Mesothelial cell of epicardium (in vitro differentiated cells): ENCODE measurements at places on chromosomes 2 and 18. TPM values are rescaled to one million over a fixed set of nuclear protein-coding genes. Genes with fewer than 3 reads are reported as not detected.

DNA sequence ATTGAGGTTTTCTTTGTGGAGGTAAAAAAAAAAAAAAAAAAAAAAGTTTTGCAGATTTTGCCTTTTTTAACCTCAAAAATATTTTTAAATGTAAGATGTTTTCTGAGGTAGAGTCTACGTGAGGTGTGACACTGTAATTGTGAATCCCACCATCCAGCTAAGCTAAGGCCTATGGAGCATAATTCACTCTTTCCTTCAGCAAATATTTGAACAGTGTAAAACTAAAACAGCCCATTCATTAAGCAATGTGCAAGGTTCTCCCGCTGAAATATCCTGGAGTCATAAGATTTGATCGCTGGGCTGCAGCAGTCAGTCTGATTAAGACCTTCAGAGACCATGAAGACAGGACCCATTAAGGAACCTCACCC is 105.1 kb downstream of the HNRNPLL start:
- no peak for DNase-seq

GRCh38 chr2:216371721-216372702 is at the start of gene MARCHF4:
Gene MARCHF4 (minus strand): TSS chr2:216372483. CDS start chr2:216370260, 2,223 bp downstream.
- peak; percentile 82 for DNase-seq

- DNase-seq: no peak
Observed at GRCh38 chr2:149399934-149400615, 69.7 kb downstream of the LYPD6 start.

GRCh38 chr18:79866889-79867574 is 69.3 kb downstream of the KCNG2 start:
- DNase-seq: no peak

- no peak for DNase-seq
Observed at GRCh38 chr2:12064153-12064552, 317.7 kb downstream of the LPIN1 start.

GRCh38 chr2:186641807-186642321 is 52.0 kb upstream of the FAM171B start:
- DNase-seq: no peak

DNA sequence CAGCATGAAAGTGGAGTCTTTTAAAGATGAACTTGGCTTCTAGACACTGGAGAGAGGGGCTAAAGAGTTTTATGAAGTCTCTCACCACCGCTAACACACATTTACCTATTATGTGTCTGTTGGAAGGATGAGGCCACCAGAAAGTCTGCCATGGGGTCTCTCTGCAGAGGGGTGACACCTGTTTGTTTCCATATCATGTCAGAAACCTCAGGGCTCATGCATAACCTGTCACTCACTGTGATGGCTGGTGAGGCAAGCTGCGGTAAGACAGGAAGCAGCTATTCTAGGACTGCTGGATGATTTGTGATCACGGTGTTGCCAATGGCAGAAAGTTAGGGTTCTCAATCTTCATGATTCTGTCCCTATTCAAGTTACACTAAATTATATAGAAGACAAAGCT is 60.8 kb upstream of the DNMT3A start:
- DNase-seq: no peak

DNA sequence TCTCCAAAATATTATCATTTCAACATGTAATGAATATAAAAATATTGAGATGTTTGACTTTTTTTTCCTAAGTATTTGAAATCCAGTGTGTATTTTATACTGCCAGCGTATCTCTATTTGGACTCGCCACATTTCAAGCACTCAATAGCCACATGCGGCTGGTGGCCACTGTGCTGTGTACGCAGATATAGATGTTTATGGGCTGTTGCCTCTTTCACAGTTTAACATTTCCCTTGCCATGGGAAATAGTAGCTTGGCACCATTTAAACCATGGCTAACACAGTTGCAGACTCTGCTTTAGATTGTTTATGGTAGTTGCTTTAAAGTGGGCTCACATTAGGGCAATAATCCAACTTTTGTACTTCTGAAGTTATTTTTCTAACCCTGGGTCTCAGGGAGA is 136.6 kb upstream of the ITGB6 start:
- DNase-seq: no peak

GRCh38 chr2:111176867-111177266 is 56.2 kb downstream of the BCL2L11 start:
- DNase-seq: no peak

- DNase-seq: no peak
Observed at GRCh38 chr2:85811180-85812093, 57.6 kb downstream of the ATOH8 start.

DNA sequence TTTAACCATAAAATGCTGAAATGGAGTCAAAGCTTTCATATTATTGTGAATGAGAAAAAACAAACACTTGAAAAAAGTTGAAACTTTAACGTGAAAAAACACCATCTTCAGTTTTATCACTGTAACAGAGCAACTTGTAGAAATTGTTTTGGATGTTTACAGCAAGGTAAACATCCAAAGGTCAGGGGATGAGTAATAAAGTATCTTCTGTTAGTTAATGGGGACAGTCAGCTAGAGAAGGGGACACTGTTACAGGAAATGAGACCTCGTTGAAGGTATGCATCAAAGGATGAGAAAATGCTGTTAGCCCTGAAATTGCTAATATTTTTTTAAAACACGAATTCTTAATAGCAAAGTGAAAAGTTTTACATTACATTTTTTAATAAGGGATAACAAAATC is 2.9 kb downstream of the RHBDD1 start:
- DNase-seq: no peak

DNA sequence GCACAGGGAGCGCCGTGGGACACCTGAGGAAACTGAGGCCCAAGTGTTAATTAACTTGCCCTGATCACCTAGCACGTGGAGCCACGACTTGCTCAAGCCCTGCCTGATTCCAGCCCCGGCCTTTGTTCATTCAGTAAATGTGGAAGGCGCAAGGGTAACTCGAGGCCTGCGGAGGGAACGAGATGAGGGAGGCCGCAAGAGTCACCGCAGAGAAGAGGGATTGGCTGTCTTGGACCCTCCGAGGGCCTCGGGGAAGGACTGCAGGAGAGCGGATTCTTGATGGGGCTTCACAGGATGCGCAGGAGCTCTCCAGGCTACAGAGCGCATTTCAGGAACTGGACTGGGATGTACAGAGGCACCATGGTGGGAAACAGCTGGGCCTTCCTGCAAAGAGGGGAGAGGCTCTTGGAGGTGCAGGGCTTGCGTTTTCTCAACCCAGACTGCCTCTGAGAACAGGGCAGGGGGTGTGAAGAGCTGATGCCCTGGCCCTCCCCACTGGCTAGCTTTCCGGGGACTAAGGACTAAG is 511 bp upstream of the ANKMY1 start:
- DNase-seq: no peak

GRCh38 chr2:69742322-69742952 is 503 bp downstream of the ANXA4 start:
- no peak for DNase-seq

DNA sequence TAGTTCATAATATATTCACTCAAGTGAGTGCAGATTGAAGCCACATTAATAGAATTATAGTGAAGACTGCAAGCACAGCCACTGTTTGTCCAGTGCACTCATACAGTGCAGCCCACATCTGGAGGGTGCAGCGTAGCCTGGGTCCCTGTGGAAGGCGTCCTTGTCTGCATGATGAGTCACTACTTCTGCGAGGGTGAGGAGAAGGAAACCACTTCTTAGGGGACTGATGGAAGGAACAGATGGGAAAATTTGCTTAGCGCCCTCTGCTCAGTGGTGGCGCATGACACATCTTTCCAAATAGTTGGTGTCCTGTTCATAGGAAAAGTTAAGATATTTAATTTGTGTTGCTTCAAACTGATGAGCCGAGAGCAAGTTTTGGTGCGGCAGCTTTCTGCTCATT is 330.4 kb upstream of the SMIM21 start:
- no peak for DNase-seq

DNA sequence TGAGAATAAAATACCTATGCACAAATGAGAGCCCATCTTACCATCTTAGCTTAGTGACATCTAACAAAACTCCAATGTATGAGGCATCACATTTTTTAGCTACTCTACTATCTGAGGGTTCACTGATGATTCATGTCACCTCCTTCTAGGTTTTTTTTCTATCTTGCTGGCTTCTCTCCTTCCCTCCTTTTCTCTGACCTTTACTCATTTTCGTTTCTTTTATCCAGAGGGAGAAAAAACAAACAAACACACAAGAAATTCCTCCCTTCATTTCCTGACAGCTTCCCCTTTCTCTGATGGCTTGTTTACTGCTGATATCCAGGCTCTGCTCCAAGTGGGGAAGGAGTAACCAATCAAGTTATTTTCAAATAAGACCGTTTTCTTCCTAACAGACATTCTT is 115.1 kb downstream of the UBE2E3 start:
- no peak for DNase-seq

GRCh38 chr2:217090024-217090473 is 230.2 kb upstream of the TNP1 start:
- no peak for DNase-seq

GRCh38 chr2:148646231-148646559 is 1.6 kb downstream of the EPC2 start:
- DNase-seq: no peak

- DNase-seq: peak; percentile 66
Observed at GRCh38 chr2:74334931-74335333, 8.3 kb downstream of the SLC4A5 start.

- no peak for DNase-seq
Observed at GRCh38 chr2:69203166-69203985, 183.7 kb downstream of the GFPT1 start.

- DNase-seq: no peak
Observed at GRCh38 chr2:202764991-202765390, 106.6 kb downstream of the ICA1L start.

GRCh38 chr2:54629390-54629789 is 94.1 kb upstream of the EML6 start:
- DNase-seq: no peak

GRCh38 chr18:76992226-76993084 is 140.1 kb downstream of the MBP start:
- DNase-seq: no peak

DNA sequence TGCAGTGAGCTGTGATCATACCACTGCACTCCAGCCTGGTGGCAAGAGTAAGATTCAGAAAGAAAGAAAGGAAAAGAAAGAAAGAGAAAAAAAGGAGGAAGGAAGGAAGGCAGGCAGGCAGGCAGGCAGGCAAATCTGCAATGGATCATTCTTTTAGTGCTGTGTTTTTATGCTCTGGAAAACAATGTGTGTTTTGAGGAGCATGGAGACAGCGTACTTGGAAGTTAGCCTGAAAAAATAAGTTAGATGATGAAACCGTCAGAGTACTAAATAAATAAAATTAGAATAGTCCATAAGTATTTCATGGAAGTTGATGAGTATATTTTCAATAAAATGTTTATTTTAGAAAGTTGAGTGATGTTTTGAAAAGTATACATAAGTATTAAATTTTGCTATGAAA is 366.4 kb upstream of the CDH20 start:
- DNase-seq: no peak

DNA sequence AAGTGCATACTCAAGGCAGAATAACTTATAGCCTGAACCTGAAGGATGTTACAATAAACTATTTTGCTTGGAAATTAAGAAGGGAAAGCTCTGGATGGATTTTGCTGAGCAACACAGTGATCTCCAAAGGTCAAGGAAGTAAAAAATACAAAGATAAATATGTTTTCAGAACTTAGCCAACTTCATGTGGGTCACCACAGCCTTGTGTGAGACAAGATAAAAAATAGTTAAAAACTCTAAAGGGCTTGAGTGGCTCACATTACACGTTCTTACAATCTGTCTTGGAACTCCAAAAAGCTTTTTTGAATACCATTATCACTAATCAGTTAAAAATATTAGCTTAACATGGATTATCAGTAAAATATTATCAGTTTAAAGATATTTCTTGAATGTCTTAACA is 28.9 kb upstream of the MTX2 start:
- no peak for DNase-seq

- no peak for DNase-seq
Observed at GRCh38 chr2:96684883-96685576, 42.5 kb downstream of the FER1L5 start.

DNA sequence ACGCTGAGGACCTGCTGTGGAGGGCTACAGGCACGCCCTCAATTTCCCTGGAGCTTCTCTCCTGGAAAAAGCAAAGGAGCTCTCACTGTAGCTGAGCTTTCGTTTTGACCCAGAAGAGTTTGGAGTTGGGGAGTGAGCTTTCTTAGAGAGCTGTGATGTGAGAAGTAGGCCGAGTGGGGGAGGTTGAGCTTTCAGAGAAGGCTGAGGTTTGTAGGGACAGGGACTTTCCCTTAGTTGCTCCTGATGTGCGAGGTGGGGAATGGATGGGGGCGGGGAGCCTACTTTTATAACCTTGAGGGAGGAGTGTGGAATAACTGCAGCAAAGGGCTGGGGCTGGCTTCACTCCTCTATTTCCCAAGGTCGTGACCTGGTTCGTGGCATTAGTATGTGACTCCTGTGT is 47.1 kb downstream of the ZNF532 start:
- DNase-seq: no peak

DNA sequence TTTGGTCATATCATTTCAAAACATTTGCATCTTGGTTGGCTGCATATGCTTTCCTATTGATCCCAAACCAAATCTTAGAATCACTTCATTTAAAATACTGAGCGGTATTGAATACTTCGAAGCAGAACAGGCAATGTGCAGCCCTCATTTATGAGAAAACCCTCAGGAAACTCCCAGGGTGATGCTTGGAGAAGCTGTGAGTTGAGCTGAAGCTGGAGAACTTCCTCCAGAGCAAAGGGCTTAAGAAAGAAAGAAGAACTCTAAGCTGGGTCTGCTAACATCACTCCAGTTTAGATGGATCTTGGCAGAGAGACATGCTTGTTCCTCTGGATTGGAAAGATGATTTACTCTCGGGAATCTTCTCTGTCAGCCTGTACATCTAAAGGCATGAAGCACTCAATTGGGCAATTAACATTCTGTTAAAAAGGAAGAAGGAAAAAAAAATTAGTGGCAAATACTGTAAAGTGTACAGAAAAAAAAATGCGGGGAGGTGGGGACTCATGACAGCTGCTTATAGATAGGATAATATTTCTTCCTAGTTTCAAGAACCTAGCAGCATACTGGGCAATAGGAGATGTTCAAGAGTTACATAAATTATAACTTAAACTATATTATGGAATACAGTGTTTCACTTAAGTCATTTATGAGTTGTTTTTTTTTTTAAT is 49.5 kb downstream of the ATIC start:
- DNase-seq: no peak

UGT1A10 gene
- total RNA-seq: not detected in 3 replicates

CCBE1 gene
- 68.0 to 80.6 TPM (median 71.1 TPM) in 3 replicates for total RNA-seq

ATP6V1C2 gene
- 0.09 to 0.27 TPM (median 0.27 TPM) in 3 replicates for total RNA-seq

DNER gene
- not detected in 3 replicates for total RNA-seq

FOXD4L1 gene
- 0.16 to 0.50 TPM (median 0.49 TPM) in 3 replicates for total RNA-seq

GCC2 gene
- 43.8 to 44.9 TPM (median 44.2 TPM) in 3 replicates for total RNA-seq

CACNB4 gene
- total RNA-seq: 3.3 to 4.1 TPM (median 3.5 TPM) in 3 replicates

GREB1 gene
- 22.9 to 26.6 TPM (median 26.6 TPM) in 3 replicates for total RNA-seq

SLC35F5 gene
- total RNA-seq: 57.5 to 64.4 TPM (median 58.9 TPM) in 3 replicates

NYAP2 gene
- not detected in 3 replicates for total RNA-seq

FAM228A gene
- 1.1 to 1.4 TPM (median 1.4 TPM) in 3 replicates for total RNA-seq

TDRD15 gene
- total RNA-seq: not detected in 3 replicates

COL6A3 gene
- 544 to 655 TPM (median 645 TPM) in 3 replicates for total RNA-seq
